ENCODE measurements at places on chromosomes 7 and 10.

- DNase-seq = no peak
These were observed 197.3 kb downstream of the PRPF18 start for GRCh38 chr10:13784067-13784466.

DNA sequence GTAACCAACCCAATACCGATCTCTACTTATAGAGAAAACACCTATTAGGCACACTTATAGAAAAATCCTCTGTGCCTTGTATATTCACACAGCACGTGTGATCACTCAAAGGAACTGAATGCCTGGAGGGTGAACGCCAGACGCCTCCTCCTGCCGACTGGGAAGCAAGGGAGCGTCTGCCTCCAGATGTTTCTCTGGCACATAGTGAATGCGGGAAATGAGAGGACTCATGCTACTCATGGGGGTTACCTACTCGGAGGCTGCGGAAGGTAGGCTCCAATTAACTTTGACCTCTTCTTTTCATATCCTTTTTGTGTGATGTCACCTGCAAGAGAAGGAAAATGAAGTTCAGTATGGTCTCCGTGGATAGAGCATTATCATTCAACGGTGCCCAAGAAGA is 203.3 kb downstream of the DIP2C start:
- DNase-seq = no peak

GRCh38 chr10:29328983-29329382 is 40.1 kb downstream of the LYZL1 start:
- peak; percentile 14 for DNase-seq

DNA sequence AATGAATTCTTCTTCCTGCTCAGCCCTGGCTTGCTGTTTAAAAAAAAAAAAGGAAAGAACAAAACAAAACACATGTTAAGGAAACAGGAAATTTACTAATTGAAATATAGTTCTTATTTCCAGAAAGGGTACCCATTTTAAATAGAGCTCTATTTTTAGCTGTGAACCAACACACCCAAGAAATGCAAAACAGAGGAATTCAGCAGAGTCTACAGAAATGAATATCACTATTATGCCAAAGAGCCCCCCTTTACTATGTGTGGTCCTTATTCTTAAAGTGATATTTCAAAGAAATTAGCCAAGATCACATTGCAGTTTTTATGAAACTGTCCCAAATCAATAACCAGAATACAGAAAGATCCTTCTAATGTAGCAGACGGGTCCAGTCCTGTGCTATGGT is 53.7 kb downstream of the CCDC6 start:
- DNase-seq = no peak

DNA sequence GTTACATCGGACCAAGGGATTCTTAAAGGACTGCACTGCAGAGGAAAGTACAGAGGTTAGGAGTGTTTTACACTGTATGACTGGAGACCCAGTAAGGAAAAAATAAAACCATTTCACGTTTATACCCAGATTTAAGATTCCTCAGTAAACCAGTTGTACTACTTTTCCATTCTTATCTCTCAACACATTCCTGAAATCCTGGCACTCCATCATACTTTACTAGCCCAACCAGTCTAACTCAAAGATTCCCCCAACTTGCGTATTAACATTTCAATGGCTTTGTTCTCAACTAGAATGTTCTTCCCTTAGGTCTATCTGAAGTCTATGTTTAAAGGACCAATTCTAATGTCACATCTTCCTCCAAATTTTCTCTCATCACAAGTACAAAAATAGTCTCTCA is 8.0 kb downstream of the CCDC186 start:
- DNase-seq = no peak

- DNase-seq = no peak
These were observed 75.3 kb upstream of the FOXK1 start for GRCh38 chr7:4606797-4607196.

DNA sequence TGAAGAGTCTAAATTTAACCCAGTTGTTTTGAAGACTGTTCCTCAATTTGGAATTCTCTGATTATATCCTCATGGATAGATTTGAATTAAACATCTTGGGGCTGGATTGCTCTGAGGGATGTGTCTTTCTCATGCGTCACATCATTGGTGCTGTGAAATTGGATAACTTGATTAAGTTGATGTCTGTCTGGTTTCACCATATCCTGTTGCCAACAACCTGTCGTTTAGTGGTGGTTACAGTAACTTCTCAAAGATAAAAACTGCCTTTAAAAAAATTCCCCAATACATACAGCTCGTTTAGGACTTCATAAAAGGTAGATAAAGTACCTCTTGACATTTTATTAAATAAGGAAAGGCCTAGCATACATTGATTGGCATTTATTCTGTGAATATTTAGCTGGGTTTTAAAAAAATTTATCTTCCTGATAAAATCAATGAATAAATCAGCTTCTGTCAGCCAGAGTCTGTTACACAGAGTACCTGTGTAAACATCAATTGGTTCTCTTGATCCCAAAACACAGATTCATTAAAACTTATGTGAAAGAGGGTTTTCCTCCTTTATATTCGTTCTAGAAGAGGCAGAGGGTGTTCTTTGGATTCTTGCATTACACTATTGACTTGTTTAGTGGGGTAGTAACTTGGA is 10.5 kb downstream of the CRCP start:
- no peak for DNase-seq

DNA sequence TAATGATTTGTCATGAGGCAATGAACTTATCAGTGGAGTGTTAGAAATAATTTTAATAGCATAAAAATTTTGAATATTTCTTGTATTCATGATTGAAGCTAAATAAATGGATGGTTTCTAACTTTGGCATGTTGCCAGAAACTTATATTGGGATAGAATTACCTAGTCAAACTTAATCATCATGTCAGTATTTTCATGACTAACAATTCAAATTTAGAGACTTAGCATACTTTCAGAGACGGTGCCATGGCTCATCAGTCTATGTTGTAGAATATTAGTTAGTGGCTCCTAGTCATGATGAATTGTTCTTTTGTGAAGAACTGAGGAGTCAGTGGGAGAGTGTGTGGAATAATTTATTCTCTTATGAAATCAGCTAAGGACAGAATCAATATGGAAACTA is 599.6 kb upstream of the POT1 start:
- DNase-seq = no peak

- DNase-seq = peak; percentile 19
These were observed 509 bp downstream of the AHR start for GRCh38 chr7:17298840-17299482.

- DNase-seq = no peak
These were observed 86.8 kb upstream of the SMNDC1 start for GRCh38 chr10:110391541-110391940.

GRCh38 chr10:3225561-3225960 is 53.0 kb upstream of the PITRM1 start:
- DNase-seq = peak; percentile 59

Measured in astrocyte of the spinal cord (primary cell).